ENCODE measurements at places on chromosomes 5 and 9.

DNA sequence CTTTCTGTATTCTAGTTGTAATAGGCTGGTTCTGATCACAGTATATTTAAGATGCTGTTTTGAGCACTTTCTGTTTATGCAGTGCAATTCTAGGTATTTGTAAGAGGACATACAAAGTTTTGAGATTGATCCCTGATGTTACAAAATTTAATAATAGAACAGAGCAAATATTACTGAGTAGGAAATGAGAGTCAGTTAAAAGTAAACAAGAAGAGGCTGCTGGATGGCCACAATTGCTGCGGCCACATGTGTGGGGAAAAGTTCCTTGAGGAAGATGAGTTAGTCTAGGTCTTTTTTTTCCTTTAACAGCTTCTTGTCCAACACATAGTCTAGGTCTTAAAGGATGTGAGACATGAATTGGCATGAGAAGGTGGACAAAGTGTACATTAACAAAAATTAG lies 11.3 kb downstream of the EHMT1 start:
- no peak for DNase-seq

DNA sequence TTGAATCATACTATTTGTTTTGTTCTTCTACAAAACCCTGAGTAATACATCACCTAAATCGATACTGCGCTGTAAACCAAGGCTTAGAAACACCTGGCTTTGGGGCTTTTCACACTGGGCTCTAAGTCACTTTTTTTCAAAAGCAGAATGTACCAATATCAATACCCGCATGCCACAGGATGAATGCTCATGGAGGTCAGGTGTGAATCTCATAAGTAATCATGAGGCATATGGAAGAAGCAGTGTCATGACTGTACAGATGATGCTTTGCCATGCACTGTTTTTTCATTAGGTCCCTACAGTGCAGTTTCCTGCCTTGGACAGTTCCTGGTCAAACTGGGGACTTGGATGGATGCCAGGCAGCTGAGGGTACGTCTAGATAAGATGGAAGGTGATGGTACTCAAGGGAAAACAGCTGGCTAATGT lies 49.0 kb upstream of the ATG10 start:
- no peak for DNase-seq

GRCh38 chr9:112599732-112600131 lies 113.1 kb downstream of the KIAA1958 start:
- DNase-seq: no peak

GRCh38 chr5:111528056-111528455 lies 15.7 kb upstream of the STARD4 start:
- DNase-seq: no peak

GRCh38 chr5:52269401-52269800 lies 518.3 kb upstream of the ITGA1 start:
- no peak for DNase-seq

DNA sequence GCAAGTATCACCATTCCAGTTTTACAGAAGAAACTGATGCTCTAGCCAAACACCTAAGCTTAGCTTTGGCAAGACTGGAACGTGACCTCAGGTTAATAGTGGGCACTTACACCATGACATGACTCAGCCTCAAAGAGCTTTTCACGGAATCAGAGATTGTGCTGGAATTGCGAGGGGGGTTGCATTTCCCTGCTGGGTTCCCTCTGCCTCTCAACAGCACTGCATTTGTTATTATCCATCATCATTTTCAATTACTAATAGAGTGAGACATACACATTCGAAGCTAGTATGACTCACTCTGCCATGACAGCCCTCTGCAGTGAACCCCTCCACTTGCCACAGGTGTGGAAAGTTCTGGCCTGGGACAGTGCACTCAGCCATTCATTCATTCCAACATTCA lies 8.0 kb downstream of the SPOCK1 start:
- DNase-seq: no peak

DNA sequence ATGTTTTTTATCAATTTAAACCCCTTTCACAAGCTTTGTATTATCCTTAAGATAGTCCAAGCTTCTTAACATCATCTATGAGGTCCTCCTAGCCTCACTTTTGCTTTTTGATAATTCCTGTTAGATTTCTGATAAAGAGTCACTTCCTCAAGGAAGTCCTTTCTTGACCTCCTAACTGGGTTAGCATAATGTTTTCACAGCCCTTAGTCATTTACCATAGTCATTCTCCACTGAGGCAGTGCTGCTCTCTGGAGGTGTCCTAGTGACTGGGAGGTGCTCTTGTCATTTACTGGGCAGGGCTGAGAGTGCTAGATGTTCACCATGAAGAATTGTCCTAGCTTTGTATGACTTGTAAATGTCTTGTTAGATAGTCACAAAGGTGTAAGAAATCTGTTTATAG lies 26.4 kb downstream of the TNPO1 start:
- no peak for DNase-seq

GRCh38 chr9:19184144-19184917 lies 46.2 kb upstream of the DENND4C start:
- peak; percentile 77 for DNase-seq
